ENCODE measurements at places on chromosomes 16 and 17.

GRCh38 chr16:25093208-25094061 is 18.1 kb upstream of the LCMT1 start:
- DNase-seq, result no peak

DNA sequence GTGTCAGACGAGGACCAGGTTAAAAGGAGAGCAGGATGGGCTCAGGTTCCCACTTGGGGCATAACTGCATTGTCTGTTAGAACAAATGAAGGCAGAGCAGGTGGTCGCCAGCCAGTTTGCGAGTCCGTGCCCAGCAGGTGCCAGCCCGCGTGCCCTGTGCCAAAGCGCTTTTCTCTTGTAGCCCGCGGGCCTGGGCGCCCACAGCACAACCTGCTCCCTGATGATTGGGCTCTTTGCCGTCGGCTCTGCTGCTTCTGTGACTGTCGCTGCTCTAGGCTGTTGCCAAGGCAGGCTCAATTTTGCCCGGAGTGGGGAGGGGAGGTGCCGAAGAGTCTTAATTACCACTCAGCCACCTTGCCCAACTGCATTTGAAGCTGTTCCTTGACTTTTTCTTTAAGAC is 21.1 kb downstream of the KNOP1 start:
- DNase-seq, result no peak

DNA sequence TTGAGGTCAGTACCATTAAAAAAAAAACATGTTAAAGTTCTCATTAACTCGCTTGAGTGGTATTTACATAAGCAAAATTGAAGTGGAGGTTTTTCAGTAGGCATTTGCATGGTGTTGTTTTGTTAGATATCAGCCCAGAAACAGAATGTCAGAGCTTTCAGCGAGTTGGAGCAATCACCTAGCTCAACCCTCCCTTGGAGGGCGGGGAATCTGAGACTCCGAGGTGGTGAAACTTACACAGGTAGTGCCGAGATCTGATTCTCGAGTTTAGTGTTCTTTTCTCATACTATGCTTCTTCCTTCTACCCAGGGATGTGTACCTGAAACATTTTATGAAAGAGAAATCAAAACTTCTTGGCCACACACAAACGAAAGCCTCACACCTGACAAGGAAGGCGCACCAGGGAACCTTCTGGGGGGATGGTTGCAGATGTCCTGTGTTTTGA is 6.6 kb downstream of the SEC14L1 start:
- DNase-seq, result no peak

DNA sequence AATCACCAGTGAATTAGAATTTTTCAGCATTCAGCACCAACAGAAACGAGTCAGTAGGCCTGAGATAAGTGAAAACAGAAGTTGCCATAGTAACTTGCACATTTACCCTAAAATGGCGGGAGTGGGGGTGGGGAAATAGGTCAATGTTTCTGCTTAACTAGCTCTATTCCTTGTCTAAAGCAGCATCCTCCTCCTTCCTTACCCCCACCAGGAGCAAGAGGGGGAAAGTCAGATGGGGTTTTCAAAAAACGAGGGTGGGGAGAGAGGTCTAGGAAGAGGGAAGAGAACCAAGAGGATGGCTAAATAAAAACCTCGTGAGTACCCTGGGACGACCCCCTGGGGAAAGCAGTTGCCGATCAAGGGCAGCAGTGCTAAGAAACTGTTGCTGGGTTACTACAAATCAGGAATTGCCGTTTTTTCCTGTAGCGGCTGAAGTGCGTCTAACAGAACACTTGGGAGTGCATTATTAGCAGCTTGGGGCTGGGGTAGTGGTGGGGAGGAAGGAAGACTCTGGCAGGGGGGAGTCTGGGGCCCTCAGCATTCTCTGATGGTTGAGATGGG is 34.4 kb upstream of the MNT start:
- DNase-seq, result no peak

DNA sequence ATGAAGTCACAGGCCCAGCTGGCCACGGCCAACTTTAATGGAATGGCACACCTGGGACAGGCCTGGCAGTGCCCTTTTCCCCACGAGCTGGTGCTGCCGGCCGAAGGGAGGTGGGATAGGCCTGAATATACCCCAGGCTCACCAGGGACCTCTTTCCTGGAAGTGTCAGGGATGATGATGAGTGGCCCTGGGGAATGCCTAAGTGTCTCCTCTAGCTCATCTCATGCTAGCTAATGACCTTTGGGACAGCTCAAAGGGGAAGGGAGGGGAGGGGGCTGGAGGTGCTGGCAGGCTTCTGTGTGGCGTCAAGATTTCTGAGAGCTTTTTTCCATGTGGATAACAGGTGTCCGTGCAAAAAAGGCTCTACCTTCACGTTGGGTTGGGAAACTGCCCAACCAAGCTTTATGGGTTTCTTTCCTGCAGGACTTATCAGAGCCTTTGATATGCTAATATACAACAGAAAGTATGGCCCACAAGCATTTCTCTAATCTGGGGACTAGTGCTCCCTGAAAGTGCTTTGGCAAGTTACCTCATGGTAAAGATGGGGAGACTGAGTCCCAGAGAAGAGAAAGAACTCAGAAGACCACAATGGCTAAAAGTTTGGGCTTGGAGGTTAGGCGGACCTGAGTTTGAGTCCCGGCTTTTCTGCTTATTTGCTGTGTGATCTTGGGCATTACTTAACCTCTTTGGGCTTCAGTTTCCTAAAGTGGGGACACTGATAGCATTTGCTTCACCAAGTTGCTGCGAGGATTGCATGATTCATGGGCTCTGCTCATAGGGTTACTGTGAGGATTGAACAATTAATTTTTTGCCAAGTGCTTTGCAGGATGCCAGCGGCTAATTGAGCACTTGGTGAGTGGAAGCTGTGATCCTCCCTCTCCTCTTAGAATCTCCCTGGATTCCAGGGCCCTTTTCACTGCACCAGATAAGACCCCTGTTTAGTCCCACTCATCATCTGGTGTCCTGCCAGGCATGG is 14.0 kb downstream of the ADGRG1 start:
- no peak for DNase-seq

GRCh38 chr17:71502443-71502842 is 618.4 kb upstream of the SOX9 start:
- no peak for DNase-seq

- DNase-seq, result no peak
These were observed 2.6 kb downstream of the RARA start for GRCh38 chr17:40311575-40311974.
